Cerebellar nuclear complex (tissue), 1 donor: ENCODE measurements at places on chromosomes 4 and X.
A peak's percentile ranks its signal among the peaks of the same experiment; 100 is the strongest.

- no peak for DNase-seq
Observed at GRCh38 chr4:1318488-1319213, 28.4 kb upstream of the UVSSA start.

DNA sequence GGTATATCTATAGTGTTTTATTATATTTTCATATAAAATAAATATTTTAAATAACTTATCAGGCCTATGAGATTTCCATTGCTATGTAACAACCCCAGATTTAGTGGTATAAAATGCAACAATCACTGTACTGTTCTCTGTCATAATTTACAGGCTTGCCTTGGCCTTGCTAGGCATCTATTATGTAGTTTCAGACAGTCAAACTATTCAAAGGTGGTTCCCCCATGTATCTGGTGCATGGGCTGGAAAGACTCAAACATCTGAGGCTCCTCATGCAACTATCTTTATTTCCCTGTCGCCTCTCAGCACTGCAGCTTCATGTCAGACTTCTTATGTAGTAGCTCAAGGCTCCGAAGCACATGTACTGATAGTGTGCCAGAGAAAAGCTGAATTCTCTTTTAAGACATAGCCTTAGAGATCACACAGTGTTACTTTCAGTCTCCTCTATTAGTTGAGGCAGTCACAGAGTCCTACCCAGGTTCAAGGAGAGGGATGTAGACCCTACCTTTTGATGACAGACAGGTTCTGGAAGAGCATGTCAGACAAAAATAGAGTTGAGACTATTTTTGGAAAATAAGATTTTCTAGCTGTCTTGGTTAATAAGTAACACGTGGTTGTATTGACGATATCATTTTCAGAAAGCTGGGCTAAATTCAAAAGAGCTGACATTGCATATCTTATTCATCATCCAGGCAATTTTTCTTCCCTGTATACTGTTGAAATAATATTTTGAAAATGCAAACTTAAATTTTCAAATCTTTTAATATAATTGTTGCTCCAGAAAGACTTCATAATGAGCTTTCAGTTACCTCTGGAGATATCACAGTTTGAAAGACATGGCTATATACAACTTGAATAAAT is 19.4 kb downstream of the MTTP start:
- DNase-seq = no peak

DNA sequence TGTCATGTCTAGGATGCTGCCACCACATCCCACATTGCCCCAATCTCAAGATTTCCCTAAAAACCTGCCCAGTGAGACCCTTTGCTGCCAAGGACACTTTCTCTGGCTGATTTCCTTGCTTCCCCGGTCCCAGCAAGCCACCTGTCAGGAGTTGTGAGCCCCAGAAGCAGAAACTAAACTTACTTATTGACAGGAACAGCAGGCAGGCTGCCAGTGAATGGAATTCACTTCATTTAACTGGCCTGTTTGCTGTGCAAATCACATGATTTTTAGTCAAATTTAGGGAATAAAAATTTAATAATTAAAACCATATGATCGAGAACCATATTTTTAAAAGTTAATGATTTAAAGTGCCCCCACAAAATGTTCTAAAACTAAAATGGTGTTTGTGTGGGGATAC is 48.5 kb downstream of the MAMLD1 start:
- no peak for DNase-seq

GRCh38 chrX:118495958-118496762 is 545 bp downstream of the DOCK11 start:
- DNase-seq = no peak

- no peak for DNase-seq
Observed at GRCh38 chrX:49277535-49277830, 7.9 kb downstream of the PPP1R3F start.

GRCh38 chr4:177119021-177119471 is 190.6 kb upstream of the NEIL3 start:
- no peak for DNase-seq

DNA sequence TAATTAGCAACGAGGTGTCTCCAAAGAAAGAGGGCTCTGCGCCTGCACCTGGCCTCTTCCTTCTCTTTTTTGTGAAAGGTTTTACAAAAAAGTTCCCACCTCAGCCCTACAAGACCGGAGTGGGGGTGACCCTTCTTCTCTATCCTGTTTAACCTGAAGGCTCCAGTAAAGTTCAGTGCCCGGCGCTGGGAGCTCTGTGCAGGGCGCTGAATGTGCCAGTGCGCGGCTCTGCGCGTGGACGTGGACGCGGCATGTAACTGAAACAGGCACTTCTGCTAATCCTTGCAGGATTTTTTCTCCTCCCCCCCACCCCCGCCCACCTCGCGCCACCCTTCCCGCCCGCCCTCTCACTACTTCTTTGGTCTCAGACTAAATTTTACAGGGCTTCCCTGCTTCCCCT is 2.4 kb downstream of the GPR50 start:
- DNase-seq = no peak

- no peak for DNase-seq
Observed at GRCh38 chrX:8586953-8587352, 122.3 kb downstream of the VCX3B start.

GRCh38 chr4:102827674-102828496 is 534 bp upstream of the UBE2D3 start:
- DNase-seq = peak; percentile 93

DNA sequence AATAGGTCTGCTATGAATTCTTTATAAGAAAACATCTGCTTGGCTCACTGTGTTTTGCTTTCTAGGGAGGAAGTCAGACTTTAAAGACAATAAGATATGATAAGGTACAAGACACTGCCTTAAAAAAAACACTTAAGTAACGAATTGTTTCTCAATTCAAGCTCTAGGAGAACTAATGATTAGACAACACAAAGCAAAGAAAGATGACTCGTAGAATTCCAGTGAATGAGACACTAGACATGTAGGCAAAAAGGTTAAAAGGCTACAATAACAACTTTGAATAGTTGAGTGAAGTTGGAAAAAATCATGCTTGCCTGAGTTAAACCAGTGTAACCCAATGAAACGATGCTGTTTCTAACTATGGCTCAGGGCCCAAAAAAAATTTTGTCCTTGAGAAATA is 344.4 kb upstream of the ACTRT1 start:
- no peak for DNase-seq

- DNase-seq = no peak
Observed at GRCh38 chrX:153885968-153886903, at the start of gene L1CAM. Gene L1CAM (minus strand): TSS chrX:153886173. CDS start chrX:153875836, 10,337 bp downstream.

DNA sequence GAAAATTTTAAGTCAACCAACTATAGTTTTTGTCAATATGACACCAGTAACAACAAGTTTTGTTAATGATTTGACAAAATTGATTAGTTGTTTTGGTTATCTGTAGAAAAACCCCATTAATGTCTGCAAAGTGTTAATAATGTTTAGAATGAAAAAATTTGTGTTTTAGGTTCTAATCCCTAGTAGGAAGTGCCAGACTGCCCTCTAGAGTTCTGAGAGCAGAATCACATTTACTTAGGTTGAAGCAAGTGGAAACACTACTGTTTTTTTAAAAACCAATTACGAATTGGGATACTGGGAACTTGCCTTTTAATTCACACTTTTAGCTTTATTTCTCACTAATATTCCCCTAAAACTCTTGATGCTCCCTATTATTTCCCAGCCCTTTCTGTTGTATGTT is 101.1 kb upstream of the CYLC1 start:
- DNase-seq = no peak

DNA sequence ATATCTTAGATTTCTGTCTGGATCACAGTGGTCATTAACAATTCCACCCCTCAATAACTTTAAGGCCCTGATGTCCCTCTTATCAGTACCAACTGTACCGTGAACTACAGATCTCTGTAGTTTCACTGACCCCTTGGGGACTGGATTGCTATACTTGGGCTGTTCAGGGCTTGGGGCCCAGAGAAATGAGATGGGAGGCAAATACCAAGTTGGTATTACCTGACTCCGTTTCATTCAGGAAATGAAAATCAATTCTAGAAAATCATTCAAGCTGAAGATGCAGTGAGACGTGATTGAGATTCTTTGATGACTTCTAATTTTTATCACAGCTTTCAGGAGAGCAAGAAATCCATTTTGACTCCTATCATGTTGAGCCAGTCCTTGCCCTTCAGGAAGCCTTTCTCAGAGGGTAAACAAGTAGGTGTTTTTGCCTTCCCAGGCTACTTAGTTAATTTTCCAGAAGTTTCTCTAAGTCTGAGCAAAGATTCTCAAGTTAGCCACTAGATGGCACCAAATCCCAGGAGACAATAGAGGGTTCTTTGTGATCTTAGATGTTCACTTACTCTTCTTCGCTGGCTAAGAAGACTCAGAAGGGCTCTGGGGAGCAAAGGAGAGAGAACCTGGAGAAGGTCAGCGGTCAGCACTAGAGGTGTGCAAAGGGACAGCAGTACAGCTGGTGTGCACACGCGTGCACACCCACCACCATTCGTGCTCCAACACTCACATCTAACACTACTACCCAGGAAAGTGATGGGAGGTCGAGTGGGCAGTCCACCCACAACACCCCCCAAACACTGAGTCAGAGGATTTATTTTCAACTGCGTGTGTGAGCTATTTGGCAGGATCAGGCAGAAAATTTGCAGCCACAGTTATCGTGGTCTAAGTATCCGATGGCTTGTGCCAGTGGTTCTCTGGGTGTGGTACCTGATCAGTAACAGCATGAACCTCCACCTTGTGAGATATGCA is 7.4 kb downstream of the HNRNPH2 start:
- DNase-seq = no peak

GRCh38 chrX:130155564-130155963 is 10.1 kb downstream of the AIFM1 start:
- DNase-seq = no peak

DNA sequence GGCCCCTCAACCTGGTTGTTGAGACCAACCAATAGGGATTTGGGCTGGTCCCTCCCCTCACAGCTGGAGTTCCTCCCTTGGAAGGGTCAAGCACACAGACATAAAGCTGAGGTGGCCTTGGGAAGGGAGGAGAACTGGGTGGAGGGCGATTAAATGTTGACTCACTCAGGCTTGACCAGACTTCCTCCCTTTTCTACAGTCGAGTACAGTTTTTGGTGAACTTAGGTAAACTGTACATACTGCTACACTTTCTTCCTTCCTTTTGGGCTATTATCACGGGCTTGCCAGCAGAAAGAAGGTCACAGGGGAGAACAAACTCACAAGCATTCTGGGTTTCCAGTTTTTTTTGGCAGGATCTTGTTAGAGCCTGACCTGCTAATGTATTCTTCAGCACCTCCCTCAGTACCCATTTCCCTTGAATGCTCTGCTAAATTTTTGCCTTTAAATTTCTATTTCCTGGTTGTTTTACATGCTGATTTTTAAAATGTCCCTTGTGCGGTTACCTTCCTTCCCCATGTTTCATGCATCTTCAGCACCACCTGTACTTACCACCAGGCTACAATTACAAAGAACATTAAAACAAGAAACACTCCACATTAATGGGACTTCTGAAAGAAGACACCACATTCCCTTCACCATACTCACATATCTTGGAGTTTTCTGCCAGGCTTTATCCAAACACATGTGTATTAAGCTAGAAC is 135.2 kb upstream of the RASGEF1B start:
- no peak for DNase-seq

- no peak for DNase-seq
Observed at GRCh38 chrX:21873063-21873775, 17.4 kb downstream of the YY2 start.
